ENCODE measurements at places on chromosomes 5 and 9. TPM values are rescaled to one million over a fixed set of nuclear protein-coding genes. Genes with fewer than 3 reads are reported as not detected.

Gene GABRA6
- not detected for polyA plus RNA-seq

GRCh38 chr5:142167458-142167857 is 58.9 kb downstream of the NDFIP1 start:
- no peak for DNase-seq

DNA sequence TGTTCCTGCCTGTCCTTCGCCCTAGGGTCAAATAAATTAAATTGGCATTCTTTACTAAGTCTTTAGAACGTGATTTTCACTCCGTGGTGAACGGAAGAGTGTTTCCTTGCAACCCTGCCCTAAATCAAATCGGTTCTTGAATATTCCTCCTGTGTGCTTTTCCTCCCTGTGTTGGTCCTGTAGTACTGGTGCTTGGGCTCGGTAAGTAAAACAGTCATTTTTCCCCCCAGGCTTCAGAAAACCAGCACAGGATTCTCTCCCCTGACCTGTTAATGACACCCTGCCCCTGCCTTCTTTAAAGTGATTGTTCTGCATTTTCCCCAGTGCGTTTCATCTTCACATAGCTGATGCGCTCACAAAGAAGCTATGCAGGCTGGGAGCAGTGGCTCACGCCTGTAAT is 96.0 kb downstream of the AK8 start:
- no peak for DNase-seq

DNA sequence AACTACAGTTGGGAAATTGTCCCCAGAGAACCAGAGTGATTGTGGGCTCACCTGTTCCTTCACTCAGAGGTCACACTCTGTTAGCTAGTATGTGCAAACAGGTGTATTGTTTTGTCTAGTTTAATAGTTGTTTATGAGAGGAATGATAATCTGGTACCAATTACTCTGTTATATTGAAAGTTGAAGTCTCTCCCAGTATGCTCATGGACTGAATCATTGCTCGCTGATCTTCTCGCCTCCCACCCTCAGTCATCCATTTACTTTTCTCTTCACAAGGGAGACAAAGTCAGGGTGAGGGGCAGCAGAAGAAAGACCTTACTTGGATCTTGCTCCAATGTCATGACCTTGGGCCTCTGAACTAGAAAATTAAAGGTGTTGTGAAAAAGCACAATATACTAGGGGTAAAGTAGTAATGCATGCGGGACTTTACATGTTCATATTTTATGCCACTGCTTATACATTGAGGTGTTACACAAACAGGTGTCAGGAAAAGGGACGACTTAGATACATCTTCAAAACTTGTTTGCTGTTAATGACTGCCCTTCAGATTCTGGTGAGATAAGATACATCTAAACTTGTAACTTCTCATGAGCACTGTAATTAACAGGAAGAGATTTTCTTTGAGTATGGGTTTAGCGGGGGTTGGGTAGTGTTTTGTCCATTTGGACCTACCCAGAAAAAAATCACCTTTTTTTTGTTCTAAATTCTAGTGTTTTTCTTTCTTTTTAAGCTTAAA is 36.9 kb downstream of the LNPEP start:
- no peak for DNase-seq

GRCh38 chr5:14155739-14156138 is 12.6 kb downstream of the TRIO start:
- no peak for DNase-seq

GRCh38 chr5:141508798-141509611 is 20.1 kb downstream of the PCDHGC5 start:
- DNase-seq, result no peak
